ENCODE measurements at places on chromosomes 5 and 9.

- DNase-seq, result no peak
These were observed 59.1 kb upstream of the CAMK4 start for GRCh38 chr5:111165058-111165457.

- DNase-seq, result no peak
These were observed 105.3 kb upstream of the PIK3R1 start for GRCh38 chr5:68110264-68110663.

DNA sequence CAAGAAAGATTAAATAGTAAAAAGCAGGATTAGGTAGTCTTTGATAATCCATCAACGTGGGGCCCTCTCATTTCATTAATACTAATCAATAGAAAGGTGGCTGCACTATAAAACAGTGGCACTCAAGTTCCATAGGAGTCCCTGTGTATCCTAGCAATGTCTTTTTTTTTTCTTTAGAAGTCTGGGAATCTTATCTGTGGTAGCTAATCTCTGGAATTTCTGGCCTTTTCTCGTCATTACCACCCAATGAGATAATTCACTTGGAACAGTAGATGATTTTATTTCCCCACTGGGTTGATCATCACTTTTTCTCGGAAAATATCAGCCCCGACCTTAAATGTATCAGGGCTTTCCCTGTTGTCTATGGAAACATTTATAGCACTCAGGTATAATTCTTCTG lies 86.8 kb upstream of the CDH6 start:
- peak; percentile 56 for DNase-seq

- no peak for DNase-seq
These were observed 21.5 kb upstream of the CDC23 start for GRCh38 chr5:138234651-138235050.

- DNase-seq, result no peak
These were observed 168.5 kb downstream of the DOCK2 start for GRCh38 chr5:169805527-169805934.

Measured in fibroblast of skin of back (primary cell).